NCI-H1105 treated with DMSO at 0.1 percent for 48 hours (cell line): ENCODE measurements at places on chromosomes 11 and 22.

- no peak for DNase-seq
Observed at GRCh38 chr11:7890417-7891172, 40.5 kb downstream of the OR10A6 start.

- DNase-seq, result no peak
Observed at GRCh38 chr11:66727282-66728037, 1.6 kb downstream of the SPTBN2 start.

DNA sequence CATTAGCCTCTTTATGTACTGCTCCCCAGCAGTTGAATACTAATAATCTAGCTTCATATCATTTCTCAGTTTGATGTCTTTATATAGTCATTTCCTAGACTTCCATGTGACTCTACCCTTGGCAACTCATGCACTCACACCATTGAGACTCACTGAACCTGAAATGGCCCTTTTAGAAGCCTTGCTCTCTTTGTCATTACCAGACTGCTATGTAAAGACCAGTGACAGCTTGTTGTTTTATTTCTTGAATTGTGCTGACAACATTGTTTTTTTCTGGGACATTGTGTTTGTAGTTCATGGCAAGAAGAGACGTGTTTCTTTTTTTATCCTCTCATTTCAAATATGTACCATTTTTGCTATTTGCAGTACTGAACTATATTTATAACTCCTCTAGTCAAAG, 256.5 kb downstream of the CNTN5 start:
- peak; percentile 58 for DNase-seq

GRCh38 chr11:8327761-8328192, 64.1 kb upstream of the LMO1 start:
- DNase-seq, result no peak

DNA sequence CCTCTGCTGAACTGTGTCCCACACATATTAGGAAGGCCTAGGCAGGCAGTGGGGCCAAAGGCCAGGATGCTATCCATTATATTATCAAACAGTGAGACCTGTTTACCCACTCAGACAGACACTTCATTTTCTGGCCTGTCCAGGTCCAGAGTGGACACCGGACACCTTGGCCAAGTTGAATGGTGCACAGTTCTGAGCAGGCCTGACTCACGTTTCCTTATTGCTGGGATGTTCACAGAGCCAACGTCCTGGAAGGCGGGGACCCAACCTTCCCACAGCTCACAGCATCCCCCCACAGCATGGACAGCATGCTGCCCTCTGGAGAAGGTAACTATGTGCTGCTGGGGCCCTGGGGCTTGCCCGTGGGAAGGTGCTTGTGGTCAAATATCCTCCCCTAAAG, 86.6 kb downstream of the BTBD10 start:
- no peak for DNase-seq

DNA sequence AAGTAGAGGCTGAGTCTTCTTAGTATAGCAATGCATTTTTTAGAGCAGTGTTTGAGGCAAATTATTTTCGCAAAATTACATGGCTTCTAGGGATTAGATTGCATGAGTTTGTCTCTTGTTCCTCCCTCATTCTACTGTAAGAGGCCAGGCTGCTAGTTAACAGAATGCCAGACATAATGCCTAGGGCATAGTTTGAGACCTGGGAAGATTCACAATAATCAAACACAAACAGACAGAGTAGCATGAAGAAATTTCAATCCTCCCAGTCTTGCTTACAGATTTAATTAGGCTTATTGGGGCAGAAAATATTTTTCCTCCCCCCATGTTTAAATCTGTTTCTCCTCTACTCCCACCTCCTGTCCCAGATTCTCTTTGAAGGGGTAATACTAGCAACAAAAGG, 48.3 kb downstream of the ARHGEF12 start:
- no peak for DNase-seq

GRCh38 chr11:126189109-126189929, 22.1 kb downstream of the RPUSD4 start:
- DNase-seq, result no peak

DNA sequence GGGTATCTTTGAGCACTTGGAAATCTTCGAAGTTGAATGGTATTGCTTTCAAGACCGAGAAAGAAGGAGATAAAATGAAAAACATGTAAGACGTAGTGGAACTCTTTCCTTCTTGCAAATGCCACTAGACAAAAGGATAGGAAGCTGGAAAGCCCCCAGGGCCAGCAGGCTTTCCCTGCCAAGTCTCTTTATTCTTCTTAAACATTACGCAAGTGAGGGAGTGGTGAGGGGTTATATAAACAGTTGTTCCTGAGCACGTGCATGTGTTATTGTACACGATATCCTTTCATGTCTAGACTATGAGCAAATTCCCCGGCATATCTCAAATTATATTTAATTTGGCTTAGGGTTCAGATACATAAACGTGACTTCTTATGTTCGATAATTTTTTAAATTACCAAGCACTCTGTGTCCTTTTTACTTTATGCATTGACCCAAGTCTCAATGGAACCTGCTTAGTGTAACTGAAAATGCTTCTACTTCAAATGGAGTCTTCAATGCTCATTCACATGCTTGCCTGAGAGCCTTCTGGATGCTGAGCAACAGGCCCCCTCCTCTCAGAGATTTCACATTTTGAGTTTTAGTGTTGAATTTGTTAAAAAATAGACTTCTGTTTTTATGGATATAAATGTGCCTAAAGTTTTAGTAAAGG, 59.0 kb downstream of the PPP2R1B start:
- no peak for DNase-seq

GRCh38 chr11:129766898-129767604, 48.6 kb upstream of the TMEM45B start:
- peak; percentile 41 for DNase-seq

DNA sequence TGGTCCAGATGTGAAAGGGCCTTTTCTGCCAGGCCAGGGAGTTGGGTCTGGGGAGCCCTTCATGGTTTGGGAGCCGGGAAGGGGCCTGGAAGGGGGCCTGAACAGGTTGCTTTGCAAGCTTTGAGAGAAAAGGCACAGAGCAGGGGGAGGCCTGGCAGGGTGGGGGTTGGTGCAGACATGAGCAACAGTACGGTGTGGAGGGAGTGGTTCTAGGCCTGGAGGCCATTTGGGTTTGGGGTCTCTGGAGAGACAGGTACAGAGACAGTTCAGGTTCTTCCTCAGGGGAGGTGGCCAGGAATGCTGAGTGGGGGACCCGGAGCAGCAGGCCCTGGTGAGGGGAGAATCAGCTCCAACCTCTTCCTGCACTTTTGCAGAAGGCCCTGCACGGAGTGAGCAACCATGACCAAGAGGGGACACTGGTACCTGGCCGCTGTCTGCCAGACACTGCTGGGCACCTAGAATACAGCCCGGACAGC, 1.4 kb downstream of the KDELR3 start:
- no peak for DNase-seq

GRCh38 chr22:32804531-32805360, 3.2 kb downstream of the TIMP3 start:
- no peak for DNase-seq

GRCh38 chr22:33022231-33022630, 36.0 kb downstream of the SYN3 start:
- no peak for DNase-seq

- no peak for DNase-seq
Observed at GRCh38 chr11:89498845-89499448, 7.8 kb upstream of the NOX4 start.

DNA sequence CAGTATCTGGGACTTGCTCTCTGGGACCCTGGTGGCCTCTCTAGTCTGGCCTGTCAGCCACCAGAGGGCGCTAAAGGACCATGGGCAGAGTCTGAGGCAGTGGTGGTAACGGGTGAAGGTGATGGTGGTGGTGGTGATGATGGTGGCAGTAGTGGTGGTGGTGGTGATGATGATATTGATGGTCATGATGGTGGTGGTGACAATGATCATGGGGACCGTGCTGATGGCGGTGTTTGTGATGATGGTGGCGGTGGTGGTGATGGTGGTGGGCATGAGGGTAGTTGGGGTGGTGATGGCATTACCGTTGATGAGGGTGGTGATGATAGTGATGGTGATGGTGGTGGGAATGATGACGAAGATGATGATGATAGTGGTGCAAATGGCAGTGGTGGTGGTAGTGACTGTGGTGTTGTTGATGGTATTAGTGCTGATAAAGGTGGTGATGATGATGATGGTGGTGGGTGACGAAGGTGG, 16.0 kb downstream of the TRPM5 start:
- peak; percentile 48 for DNase-seq

- DNase-seq, result no peak
Observed at GRCh38 chr11:59102259-59102765, 4.7 kb upstream of the FAM111B start.

GRCh38 chr11:123762422-123762821, 8.1 kb upstream of the OR6X1 start:
- DNase-seq, result no peak

- no peak for DNase-seq
Observed at GRCh38 chr11:130068546-130068985, 1.1 kb upstream of the APLP2 start.

DNA sequence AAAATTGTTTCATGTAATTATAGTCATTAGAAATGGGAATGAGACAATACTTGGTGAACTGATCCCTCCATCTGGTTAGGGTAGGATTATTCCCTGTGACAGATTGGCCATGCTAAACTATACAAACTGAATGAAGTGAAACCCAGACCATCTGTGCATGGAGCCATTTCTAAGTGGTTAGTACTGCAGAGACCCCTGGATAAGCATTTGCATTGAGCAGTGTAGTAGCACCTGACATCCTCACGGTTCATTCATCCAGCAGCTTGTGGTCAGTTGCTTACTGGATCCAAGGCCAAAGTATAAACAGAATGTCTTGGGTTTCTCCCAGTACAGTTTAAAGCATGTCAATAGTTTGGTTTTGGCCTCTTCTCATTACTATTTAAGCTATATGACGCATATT, 93.8 kb upstream of the ARHGAP42 start:
- no peak for DNase-seq

- DNase-seq, result no peak
Observed at GRCh38 chr22:24937114-24937513, 9.4 kb downstream of the LHFPL7 start.

- peak; percentile 42 for DNase-seq
Observed at GRCh38 chr11:81870815-81871214, 862.8 kb downstream of the FAM181B start.

- no peak for DNase-seq
Observed at GRCh38 chr11:9982127-9982795, 311.8 kb downstream of the SBF2 start.

DNA sequence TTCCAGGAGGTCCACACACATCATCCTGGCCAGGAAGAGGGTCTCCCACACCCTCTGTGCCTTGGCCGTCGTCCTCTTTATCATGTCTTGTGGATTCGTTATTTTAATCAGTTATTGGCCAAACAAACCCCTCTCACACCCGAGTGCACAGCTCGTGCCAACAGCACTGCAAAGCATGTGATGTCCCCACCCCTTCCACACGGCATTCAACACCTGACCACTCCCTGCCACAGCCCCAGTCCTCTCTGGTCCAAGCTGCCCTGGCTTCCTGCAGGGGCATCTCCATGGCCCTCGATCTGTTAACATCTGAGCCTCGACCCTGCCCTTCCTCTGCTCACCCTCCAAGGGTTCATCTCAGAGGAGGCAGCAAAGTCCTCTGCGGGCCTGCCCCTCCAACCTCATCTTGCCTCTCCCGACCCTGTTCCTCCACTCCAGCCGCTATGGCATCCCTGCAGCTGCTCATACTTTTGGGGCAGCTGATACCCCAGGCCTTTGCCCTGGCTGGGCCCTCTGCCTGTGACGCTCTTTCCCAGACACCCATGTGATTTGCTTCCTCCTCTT, 14.0 kb downstream of the MYEOV start:
- DNase-seq, result no peak

DNA sequence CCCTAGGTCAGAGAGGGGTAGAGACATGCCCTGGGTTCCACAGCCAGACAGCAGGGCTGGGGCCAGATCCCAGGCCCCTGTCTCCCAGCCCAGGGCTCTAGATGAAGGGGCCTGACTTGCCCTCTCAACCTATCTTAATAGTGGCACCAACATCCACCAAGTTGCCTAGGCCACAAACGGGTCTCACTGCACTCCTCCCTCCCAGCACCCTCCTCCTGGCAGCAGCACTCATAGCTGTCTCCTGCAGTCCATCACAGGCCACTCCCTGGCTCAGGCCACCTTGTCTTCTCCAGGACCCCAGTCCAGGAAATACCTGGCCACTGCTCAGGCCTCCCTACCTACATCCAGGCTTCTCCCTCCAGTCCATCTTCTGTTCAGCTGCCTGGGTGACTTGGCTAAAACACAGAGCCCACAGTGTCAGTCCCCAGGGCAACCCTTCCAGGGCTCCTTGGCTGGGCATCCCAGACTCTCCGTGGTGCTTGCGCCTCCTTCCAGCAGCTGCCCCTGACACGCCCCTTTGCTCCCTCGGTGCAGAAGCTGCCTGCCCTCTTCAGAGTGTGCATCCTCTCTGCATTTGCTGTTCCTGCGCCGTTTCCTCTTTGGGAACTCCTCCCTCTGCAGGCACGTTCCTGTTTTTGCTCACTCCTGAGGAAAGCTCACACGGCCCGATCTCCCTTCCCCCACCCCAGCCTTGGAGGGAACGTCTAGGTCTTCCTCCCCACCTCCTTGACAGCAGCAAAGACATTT, 40.5 kb downstream of the LRRC32 start:
- DNase-seq, result no peak

- DNase-seq, result no peak
Observed at GRCh38 chr22:41597635-41597953, 8.0 kb upstream of the PMM1 start.

- DNase-seq, result no peak
Observed at GRCh38 chr22:37133304-37134018, 16.3 kb downstream of the IL2RB start.

GRCh38 chr11:111162305-111162704, 83.2 kb upstream of the POU2AF2 start:
- DNase-seq, result no peak

DNA sequence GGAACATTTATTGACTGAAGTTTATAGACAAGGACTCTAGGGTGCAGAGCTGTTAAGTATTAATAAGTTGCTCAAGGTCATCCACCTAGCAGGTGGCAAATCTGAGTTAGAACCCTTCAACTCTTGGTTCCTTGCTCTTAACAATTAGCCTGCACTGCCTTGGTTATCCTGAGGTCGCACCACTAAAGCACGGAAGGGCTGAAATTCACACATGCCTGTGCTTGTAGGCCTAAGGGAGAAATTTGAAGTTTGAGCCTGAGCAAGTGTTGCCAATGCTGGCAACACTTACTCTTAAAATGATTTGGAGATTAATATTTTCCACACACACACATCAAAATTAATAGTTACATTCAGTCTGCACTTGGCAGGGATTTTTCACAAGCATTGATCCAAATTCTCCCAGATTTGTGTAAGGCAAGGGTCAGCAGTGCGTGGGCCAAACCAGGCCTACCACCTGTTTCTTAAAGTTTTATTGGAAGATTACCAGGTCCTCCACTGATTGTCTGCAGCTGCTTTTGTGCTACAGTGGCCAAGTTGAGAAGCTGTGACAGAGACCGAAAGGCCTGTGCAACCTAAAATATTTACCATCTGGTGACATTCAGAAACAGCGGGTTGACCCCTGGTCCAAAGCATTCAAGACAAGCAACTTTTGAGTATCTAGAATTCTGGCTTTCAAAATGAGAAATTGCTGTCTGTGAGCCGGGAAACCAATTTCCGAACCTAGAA, 16.3 kb downstream of the APOL5 start:
- no peak for DNase-seq
